ENCODE measurements at places on chromosomes 7 and 10.

DNA sequence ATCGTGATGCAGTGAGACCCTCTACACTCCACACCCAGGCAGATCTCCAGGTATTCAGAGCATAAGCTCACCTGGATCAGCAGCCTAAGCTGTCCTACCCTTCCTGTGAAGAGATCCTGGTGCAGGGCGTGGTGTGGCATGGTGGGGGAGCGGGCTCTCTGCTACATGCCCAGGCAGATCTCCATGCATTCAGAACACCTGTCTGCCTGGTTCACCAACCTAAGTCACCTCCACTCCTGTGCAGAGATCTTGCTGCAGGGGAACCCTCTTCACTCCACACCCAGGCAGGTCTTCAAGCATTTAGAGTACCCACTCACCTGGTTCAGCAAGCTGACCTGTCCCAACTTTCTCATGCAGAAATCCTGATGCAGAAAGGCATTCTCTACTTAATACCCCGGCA is 394.4 kb upstream of the SEMA3A start:
- DNase-seq = no peak

GRCh38 chr7:139451638-139452037 is 31.8 kb downstream of the KLRG2 start:
- peak; percentile 73 for DNase-seq

- no peak for DNase-seq
Observed at GRCh38 chr10:54776622-54777021, 24.4 kb downstream of the PCDH15 start.

DNA sequence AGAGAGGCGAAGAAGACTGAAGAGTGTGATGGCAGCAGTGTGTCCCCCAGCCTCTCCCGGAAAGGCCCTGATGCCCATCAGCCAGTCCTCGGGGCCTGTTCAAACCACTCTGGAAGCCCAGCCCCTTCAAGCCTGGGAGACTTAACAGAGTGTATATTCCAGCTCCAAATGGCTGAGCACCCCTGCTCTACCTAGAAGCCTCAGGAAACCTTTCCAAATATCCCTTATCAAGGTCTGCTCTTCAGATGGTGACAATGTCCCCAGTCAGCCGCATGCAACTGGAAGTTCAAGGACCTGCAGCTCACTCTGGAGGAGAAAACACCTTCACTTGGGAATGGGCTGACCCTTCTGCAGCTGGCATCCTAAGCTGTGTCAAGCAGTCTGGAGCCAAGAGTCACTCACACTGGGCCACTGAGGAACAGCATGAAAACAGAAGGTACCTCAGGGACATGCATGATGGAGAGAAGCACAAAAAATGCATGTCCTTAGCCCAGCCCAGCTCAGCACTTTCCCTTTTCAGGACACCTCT is 10.2 kb downstream of the ANXA11 start:
- DNase-seq = no peak

GRCh38 chr10:78567680-78568455 is 500.9 kb upstream of the ZMIZ1 start:
- DNase-seq = no peak

DNA sequence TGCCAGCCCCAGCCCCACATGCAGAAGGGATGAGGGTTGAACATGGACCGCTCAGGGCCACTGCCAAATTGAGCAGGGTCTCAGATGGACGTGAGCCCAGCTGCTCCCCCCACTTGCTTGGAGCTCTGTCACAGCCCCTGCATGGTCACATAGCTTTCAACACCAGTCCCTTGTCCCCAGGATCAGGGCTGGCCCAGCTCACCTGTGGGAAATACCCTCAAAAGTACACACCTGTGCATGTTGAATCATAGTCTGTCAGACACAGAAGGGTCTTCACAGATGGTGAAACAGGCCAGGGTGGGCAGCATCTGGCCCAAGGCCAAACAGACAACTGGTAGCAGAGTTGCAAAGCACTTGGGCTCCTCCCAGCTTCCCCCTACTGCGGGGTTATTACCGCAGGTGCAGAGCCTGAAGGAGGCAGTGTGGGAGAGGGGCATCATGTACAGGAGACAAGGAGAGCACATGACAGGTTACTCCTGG is 77.6 kb upstream of the UNC5B start:
- DNase-seq = no peak

DNA sequence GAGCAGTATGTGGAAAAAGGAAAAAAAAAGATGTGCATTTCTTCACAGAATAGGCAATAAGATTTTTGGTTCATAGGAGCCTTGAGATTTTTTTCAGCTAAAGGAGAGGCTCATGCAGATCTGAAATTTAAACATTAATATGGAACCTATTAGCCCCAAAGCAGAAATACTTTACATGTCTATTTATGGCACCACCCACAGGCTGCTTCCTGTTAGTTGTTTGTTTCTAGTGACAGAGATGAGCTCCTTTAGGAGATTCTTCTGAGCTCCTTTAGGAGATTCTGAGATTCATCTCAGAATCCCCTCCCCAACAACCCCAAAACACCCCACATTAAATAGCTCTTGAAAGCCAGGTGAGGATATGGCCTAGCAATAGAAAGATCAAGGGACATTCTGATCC is 27.9 kb upstream of the HPS1 start:
- DNase-seq = no peak

- no peak for DNase-seq
Observed at GRCh38 chr7:91752102-91752501, 128.4 kb downstream of the MTERF1 start.

- DNase-seq = no peak
Observed at GRCh38 chr7:134699021-134699818, 52.6 kb downstream of the BPGM start.

- DNase-seq = no peak
Observed at GRCh38 chr10:75466001-75466400, 34.6 kb downstream of the LRMDA start.

- no peak for DNase-seq
Observed at GRCh38 chr10:70913893-70914240, 25.5 kb upstream of the PCBD1 start.

DNA sequence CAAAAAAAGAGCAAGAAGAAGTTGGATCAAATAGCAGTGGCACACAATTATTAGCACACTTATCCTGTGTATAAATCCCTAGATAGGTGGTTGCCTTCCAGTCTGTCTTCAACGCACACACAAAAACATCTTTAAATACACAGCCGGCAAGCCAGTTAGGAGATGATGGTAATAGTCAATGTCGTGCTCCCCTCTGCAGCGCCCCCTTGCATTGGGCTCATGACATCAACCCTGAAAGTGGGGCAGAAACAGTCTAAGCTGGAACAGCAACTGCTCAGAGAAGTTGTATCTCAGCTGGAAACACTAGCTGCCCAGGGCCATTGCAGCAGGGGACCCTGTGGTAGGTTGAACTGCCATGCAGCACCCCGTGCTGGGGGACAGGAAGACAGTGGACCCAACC is 179.5 kb upstream of the YAE1 start:
- no peak for DNase-seq

- no peak for DNase-seq
Observed at GRCh38 chr10:79442171-79443040, 3.0 kb downstream of the ZCCHC24 start.

- no peak for DNase-seq
Observed at GRCh38 chr10:129411772-129412171, 55.3 kb upstream of the MGMT start.

DNA sequence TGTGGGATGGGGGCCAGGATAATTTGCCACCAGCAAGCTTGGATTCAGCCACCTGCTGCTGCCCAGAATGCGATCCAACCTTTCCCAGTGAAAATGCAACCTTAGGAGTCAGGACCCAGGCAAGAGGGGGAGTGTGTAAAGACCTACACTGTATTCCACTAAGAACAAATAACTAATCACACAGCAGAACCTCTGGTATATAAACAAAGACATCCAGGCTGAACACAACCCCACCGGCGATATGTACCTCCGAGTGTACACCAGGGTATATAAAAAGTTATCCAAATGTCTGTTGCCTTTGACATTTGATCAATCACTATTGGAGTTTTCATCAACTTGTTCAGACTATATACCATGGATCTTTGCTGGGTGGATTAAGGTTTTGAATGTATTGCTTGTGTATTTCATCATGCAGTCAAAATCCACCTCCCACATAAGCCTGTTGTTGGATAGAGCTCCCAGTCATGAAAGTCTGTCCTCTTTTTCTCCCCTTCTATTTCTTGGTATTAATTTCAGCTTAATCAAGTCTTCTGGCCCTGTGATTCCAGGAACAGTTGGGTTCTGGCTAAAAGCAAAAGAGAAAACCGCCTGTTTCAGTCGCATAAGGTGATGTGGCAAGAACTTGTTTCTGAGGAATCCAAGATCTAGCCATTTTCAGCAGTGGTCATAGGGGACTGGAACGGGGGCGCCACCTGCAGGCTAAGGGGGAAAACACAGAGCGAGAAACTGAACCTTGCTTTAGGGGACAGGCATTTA is 290.7 kb downstream of the CCDC3 start:
- peak; percentile 80 for DNase-seq

- DNase-seq = no peak
Observed at GRCh38 chr10:119370111-119370741, 162.9 kb downstream of the GRK5 start.

GRCh38 chr7:12066521-12066920 is 144.6 kb upstream of the TMEM106B start:
- DNase-seq = peak; percentile 92

DNA sequence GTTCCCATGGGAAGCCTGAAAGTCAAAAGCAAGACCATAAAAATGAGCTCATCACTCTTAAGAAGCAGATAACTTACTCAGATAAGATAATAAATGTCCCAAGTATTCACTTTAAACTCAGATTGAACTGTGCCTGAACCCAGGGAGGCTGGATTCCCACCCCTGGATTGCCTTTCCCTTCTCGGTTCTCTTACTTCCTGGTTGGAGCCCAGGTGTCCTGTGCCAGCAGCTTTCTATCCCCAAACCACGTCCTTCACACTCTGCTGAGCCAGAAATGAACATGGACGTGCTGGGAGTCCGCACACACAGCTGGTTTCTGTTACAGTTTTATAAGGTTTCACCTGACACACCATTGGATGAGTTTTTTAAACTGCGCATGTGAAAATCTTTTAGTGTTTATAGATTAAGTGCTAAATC is 636.2 kb upstream of the IGFBP3 start:
- DNase-seq = peak; percentile 96

DNA sequence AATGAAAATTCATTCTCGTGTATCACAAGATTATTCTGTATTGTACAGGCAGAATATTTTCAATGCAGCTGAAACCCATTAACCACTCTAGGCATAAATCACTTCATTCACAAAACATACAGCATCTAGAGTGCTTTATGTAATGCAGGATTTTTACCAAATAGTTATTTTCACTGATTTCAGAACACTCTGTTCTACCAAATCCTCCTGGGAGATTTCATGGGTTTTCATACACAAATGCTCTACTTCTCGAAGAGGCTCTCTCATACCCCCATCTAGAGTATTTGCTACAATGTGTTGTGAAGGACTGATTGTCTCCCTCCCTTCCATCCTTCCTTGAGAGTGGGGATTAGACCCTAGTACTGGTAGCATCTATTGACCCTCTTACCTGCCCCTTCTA is 209.2 kb upstream of the LRRN3 start:
- no peak for DNase-seq

GRCh38 chr10:50033481-50033880 is 34.3 kb upstream of the WASHC2A start:
- DNase-seq = no peak

GRCh38 chr10:119135513-119135881 is 30.0 kb downstream of the SFXN4 start:
- DNase-seq = no peak

- DNase-seq = peak; percentile 61
Observed at GRCh38 chr10:79196470-79197461, 128.0 kb downstream of the ZMIZ1 start.

GRCh38 chr10:79984851-79985250 is 35.9 kb upstream of the SFTPD start:
- peak; percentile 64 for DNase-seq

DNA sequence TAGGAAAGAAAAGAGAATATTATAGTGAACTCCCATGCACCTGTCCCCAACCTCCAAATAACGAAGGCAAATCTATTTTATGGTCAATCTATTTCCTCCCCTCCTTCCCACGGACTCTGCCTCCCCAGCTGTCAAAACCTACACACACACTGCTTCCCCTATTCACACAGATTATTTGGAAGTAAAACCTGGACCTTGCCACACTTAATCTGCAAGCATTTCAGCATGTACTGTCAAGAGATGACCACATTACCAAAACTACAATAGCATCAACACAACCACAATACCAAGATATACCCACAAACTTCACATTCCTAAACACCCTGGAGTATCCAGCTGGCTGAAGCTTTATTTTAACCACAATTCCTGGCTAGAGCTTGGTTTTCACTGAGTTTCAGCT is 27.8 kb upstream of the KCNK18 start:
- no peak for DNase-seq

DNA sequence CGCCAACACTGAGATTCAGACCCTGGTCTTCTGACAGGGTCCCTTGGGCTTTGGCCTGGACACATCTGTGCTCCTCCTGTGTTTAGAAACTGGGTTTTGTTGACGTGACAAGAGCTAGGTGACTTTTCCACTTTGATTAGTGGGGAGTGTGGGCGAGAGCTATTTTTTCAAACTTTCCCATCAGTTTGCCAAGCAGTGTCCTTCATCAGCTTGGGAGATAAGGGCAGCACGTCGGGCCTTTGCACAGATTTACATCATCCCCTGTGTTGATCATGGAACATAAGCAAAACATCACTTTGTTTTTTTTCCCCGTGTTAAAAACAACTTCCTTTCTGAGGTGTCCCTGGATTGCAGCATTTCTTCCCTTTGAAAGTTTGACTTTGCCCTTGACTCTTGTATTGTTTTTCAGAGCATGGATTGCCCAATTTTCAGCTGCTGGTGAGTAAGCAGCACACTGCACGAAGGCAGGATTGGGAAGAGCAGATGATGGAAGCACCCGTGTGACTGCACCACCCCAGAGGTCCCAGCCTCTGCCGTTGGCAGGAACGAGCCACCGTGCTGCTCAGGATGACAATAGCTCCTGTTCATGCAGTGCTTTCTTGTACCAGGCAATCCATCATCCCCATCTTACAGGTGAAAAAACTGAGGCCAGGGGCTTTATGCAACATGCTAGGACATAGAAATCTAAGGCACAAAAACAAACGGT is 6.4 kb upstream of the IGFBP1 start:
- DNase-seq = peak; percentile 19

- no peak for DNase-seq
Observed at GRCh38 chr7:40403703-40404476, 269.1 kb downstream of the SUGCT start.
